ENCODE measurements at places on chromosomes 5 and 9.

GRCh38 chr5:73229271-73229670 lies 56.3 kb downstream of the TMEM174 start:
- DNase-seq, result no peak

DNA sequence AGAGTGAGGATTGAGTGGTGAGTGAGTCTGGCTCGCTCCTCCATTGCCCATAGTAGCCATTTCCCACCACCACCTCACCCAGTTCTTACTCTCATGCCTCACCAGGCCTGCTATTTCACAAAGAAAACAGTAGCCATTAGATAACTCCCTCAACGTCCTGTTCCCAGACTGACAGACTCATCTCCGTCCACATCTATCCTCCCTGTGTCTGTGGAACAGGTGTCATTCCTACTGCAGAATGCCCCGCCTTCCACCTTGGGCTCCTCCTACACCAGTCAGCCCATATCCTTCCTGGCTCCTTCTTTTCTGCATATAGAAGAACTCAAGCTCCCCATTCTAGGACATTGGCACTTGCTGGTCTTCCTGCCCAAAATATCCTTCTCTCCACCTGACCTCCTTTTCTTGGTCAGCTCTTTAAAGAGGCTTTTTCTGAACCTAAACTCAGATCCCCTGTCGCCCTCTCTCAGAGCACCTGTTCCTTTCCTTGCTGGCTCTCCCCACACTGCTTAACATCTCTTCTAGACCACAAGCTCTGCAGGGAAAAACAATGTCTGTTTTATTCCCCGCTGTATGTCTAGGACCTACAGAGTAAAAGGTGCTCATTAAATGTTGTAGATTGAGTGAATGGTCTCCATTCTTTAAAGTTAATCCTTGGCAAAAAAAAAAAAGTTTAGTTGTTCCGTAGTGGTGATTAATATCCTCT lies 3.2 kb downstream of the TNFAIP8 start:
- no peak for DNase-seq

DNA sequence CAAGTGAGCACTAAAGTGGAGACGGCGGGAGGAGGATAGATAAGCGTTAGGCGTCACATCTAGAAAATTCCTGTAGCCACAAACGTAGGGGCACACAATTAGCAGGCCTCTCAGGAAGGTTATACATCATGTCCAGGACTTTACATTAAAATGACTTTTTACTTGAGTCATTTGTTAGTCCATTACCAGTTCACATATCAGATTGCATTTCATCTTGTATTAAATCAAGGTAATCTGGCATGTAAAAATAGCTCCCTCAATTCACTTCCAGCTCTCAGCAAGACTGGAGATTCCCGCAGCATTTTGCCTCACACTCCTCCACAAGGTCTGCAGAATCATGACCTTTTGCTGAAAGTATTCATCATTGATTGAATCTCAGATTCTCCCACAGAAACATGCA lies 118.8 kb downstream of the PRDM6 start:
- DNase-seq, result no peak

DNA sequence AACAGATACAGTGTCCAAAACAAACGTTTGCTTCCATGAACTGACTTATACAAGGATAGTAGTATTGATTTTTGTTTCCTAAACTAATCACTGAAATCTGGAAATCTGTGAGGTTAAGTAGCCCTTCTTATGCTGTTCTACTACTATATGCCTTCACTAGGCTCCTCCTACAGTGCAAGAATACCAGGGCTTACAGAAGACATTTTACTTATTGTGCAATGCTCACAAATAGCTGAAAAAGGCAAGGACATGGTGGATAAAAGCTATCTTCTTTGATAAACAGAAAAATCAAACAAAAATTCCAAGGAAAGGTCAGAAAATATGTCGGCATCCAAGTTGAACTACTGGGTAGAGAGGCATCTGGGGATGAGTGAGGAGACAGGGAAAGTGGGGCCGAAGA lies 61.9 kb downstream of the OXCT1 start:
- no peak for DNase-seq

- DNase-seq, result no peak
Measured at GRCh38 chr5:171478946-171479775, 59.7 kb downstream of the FGF18 start.

- DNase-seq, result no peak
Measured at GRCh38 chr5:176844706-176845391, 34.5 kb downstream of the UNC5A start.

DNA sequence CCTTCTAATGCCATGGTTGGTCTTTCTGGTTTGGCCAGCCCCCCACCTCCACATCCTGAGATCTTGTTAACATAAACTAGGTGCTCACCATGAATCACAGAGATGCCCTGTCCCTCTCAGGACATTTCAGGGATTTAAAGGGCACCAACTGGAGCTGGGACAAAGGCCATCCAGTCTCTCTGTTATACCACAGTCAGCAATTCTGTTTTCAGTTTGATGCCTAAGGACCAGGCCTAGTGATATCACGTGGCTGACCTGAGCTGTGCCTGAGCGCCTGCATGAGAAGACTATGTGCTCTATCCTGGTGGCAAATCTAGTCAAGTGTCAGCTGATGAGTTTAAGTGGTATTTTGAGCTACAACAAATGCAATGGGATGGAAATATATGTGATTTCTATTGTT lies 26.1 kb downstream of the SPIN1 start:
- no peak for DNase-seq
